Activated T-cell treated with anti-CD3 and anti-CD28 coated beads, Interleukin-2, amount 50 U/mL, for 72 hours (primary cell): ENCODE measurements at places on chromosomes 4 and X.

- no peak for DNase-seq
Measured at GRCh38 chr4:36328130-36328529, 46.7 kb downstream of the DTHD1 start.

GRCh38 chr4:36716874-36717273, 435.5 kb downstream of the DTHD1 start:
- no peak for DNase-seq

DNA sequence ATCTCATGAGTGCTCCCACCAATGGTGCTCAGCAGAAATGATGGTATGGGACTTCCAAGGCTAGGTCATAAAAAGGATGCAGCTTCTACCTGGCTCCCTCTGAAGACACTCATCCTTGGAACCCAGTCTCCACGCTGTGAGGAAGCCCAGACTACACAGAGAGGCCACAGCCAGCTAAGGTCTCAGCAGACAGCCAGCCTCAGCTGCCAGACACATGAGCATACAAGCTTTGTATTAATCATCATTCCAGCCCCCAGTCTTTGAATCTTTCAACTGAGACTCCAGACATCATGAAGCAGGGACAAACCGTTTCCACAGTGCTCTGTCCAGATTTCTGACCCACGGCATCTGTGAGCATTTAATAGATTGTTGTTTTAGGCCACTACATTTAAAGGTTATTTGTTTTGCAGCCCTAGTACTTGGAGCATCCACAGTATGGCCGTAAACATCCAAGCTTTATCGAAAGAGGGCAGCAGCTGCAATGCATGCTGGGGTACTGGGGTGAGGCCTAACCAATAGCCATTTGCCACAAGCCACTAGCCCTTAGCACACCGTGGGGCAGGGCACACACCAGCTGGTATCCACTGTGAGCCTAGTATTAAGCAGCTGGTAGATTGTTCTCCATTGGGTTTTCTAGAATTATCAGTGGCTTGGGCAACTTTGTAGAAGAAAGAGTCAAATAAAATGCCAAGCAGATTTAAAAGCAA, 449.1 kb downstream of the BCOR start:
- DNase-seq = no peak

GRCh38 chr4:6574747-6575502, at the start of gene MAN2B2:
MAN2B2 (plus strand) TSS chr4:6575189; CDS start chr4:6575211, 22 bp downstream.
- DNase-seq = peak; percentile 88

- DNase-seq = no peak
Measured at GRCh38 chr4:185144601-185145240, 1.7 kb downstream of the SLC25A4 start.

DNA sequence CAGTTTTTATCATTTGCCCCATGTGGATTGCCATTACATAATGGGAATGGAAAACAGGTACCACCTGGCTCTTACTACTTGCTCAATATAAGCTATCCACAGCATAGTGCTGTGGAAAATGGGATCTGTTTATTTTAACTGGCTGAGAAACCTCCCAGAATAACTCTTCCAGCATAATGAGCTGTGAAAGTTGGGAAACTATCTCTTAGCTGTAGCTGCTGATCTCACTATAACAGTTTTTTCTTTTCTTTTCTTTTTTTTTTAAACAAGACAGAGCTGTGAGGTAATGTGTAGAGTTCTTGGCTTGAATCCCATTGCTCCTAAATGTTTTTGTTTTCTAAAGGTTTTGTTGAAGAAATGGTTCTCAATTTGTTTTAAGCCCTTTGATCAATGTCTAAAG, 988.3 kb downstream of the PCDH19 start:
- DNase-seq = no peak

DNA sequence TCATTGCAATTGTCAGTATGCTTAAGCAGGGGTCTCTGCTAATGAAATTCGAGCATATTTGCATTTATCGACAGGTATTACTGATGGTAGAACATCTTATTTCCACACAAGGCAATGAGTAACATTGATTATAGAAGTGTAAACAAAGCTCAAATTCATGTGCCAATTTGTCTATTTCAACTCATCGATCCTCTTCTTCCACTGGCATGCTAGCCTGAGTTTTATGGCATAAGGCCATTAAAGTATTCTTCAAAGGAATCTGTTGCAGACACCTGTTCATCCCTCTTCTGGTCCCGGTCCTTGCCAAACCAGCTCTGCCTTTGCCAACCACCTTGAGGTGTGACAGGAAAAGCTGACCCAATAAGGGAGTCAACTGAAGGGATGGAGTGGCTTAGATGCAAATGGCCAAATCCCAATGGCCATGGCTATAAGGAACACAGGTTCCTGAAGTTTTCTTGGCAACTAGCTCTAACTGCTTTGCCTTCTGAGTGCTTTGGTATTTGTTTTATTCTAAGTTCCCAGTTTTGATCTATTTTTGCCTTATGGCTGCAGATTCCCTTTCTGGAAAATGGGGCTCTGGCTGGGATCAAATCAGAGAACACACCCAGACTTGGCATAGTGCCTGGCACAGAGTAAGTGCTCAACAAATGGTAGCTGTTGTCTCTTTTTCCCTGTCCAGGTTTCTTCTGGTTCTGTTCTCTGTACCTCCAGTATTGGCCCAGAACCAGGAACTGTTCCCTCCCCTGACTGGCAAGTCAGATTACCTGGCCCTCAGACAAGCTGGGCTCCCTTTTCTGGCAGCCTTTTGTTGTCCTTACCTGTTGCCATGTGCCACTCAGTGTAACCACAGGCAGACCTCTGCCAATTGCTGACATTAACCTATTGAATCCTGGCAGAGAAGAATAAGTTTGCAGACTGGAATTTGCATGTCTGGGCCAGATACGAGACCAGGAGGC, 63.1 kb downstream of the RTL9 start:
- no peak for DNase-seq

DNA sequence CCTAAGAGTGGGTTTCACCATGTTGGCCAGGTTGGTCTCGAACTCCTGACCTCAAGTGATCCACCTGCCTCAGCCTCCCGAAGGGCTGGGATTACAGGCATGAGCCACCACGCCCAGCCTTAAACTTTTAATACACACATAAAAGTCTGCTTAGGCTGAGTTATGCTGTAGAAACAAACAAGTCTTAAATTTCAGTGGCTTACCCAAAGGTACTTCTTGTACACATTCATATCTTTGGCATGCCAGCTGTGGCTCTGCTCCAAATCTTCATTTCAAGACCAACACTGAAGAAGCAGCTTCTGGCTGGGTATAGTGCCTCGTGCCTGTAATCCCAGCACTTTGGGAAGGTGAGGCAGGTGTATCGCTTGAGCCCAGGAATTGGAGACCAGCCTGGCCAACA, 80.3 kb downstream of the PPEF2 start:
- DNase-seq = no peak

GRCh38 chr4:158915683-158916241, 146.9 kb downstream of the FNIP2 start:
- DNase-seq = no peak

DNA sequence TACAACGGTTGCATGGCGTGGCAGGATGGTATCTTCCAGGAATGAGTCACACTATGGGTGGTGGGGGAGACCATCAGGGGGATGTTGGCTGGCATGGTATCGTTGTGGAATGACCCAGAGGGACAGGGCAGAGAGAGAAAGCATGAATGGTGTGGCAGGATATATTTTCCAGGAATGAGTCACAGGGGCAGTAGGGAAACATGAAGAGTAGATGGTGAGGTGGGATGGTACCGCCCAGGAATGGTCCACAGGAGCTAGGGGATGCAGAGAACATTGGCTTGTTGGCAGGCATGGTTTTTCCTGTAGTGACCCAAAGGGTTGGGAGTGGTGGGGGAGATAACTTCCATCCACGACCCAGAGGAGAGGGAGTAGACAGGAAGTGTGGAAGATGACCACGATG, 62.4 kb downstream of the MAOA start:
- no peak for DNase-seq

GRCh38 chrX:83504721-83505479, 3.2 kb upstream of the POU3F4 start:
- DNase-seq = no peak

DNA sequence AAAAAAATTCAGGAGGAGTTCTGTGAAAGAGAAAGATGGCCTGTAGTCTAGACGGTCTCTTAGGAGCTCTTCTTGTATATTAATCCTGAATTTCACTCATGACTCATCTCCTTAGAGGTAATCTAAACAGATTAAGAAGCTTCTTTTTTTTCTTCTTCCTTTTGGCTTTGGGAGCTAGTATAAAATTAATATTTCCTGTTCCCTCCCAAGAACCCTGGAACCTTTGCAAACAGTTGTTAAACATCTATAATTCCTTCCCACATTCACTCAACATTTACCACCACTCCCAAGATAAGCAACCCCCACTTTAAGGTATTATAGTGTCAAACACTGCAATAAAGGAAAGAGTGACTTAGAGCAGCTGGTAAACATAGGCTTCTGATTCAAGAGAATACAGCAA, 146.4 kb upstream of the EDNRA start:
- DNase-seq = no peak

DNA sequence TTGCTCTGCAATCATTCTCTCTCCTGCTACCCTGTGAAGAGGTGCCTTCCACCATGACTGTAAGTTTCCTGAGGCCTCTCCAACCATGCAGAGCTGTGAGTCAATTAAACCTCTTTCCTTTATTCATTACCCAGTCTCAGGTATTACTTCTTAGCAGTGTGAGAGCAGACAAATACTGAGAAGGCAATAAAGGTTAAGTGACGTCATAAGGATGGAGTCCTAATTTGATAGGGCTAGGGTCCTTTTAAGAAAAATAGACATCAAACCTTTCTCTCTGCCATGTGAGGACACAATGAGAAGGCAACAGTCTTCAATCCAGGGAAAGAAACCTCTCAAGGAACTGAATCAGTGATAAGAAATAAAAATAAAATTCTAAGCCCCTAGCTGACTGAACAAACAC, 1262.7 kb downstream of the FAM133A start:
- no peak for DNase-seq

- no peak for DNase-seq
Measured at GRCh38 chr4:72690771-72691170, 121.8 kb upstream of the ADAMTS3 start.

GRCh38 chrX:19739683-19740082, 147.7 kb downstream of the SH3KBP1 start:
- peak; percentile 40 for DNase-seq

DNA sequence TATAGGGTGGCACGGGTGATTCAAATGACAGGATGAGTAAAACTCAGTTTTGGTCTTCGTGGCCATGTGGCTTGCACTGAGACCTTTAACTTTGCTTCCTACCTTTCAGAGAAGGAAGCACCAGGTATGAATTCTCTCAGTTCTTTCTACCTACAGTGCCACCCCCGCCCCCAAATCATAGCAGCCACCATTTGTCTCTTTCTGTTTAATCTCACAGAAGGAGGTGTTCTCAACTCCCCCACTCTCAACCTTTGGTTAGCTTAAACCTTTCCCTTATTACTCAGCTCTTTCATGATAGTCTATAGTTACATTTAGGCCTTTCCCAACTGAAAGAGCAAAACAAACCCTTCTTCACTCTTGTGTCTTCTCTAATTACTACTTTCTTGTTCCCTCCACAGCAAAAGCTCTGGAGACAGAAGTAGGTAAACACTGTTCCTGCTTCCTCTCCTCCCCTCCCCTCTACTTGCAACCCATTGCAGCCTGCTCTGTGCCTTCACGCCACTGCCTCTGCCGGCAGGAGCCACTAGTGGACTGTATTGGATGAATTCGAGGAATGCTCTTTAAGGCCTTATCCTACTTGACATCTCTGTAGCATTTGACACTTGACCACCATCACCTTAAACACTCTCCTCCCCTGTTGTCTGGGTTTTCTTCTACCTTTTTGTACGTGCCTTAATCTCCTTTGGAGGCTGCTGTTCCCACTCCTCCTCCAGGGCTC, 123.7 kb downstream of the AFF1 start:
- peak; percentile 71 for DNase-seq

DNA sequence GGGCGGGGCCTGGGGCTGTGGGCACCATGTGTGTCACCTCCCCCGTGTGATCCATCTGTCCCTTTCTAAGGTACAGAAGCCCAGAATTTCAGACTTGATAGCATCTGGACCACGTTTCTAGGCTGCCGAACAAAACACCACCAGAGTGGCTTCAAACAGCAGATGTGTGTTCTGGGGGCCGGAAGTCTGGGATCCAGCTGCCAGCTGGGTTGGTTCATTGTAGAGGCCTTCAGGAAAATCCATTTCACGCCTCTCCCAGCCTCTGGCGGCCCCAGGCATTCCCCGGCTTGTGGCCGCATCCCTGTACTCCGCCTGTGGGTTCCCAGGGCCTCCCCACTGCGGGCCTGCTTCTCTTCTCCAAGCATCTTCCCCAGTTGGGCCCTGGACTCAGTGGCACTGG, 39.6 kb upstream of the GPR78 start:
- DNase-seq = no peak
